ENCODE measurements at places on chromosomes 6 and 20. TPM values are rescaled to one million over a fixed set of nuclear protein-coding genes. Genes with fewer than 3 reads are reported as not detected.

SPINT4 gene
- not detected for polyA plus RNA-seq

GRCh38 chr20:1775117-1775516 lies 117.5 kb upstream of the SIRPG start:
- H3K36me3 ChIP-seq: no peaks in the 10 kb centered on the region
- no peak overlapping the region for H3K27ac ChIP-seq
- no peak overlapping the region for H3K4me3 ChIP-seq

PSORS1C2 gene
- not detected for polyA plus RNA-seq

DNA sequence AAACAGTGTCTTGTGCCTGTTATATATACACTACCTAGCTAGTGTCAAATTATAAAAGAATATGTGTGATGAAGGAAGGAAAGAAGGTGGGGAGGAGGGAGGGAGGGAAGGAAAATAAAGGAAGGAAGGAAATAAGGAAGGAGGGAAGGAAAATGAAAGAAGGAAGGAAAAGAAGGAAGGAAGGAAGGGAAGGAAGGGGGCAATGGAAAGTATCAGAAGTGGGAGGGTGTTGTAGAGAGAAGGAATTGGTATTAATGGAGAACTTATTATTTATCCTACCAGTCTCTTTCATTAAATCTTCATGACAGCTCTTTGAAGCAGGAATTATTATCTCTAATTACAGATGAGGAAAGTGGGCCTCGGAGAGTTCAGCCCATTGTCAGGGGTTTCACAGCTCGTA lies 202.4 kb downstream of the SAMD5 start:
- peaks cover 5% of the 10 kb centered on the region for H3K4me1 ChIP-seq
- H3K27me3 ChIP-seq: no peaks in the 10 kb centered on the region
- H3K27ac ChIP-seq: no peak overlapping the region
- H3K4me3 ChIP-seq: no peak overlapping the region
- no peaks in the 10 kb centered on the region for H3K36me3 ChIP-seq

GRCh38 chr6:41027241-41027640 lies 11.8 kb downstream of the UNC5CL start:
- no peaks in the 10 kb centered on the region for H3K27me3 ChIP-seq
- no peak overlapping the region for H3K4me3 ChIP-seq
- H3K36me3 ChIP-seq: peaks cover 56% of the 10 kb centered on the region

- no peak for DNase-seq
- no peaks in the 10 kb centered on the region for H3K4me1 ChIP-seq
- H3K27ac ChIP-seq: no peak overlapping the region
- H3K4me3 ChIP-seq: no peak overlapping the region
- no peaks in the 10 kb centered on the region for H3K36me3 ChIP-seq
- no peaks in the 10 kb centered on the region for H3K27me3 ChIP-seq
Observed at GRCh38 chr20:57251949-57252348, 14.5 kb downstream of the BMP7 start.

GRCh38 chr6:13328076-13328874 lies at the start of gene TBC1D7:
Gene TBC1D7, minus strand, starts transcription at chr6:13328537. Its CDS starts 1,639 bp downstream, at chr6:13326898.
- H3K4me1 ChIP-seq: no peaks in the 10 kb centered on the region
- peaks cover 6% of the 10 kb centered on the region for H3K36me3 ChIP-seq
- H3K27me3 ChIP-seq: no peaks in the 10 kb centered on the region

GRCh38 chr6:31174378-31174777 lies 3.9 kb upstream of the POU5F1 start:
- H3K4me1 ChIP-seq: no peaks in the 10 kb centered on the region
- DNase-seq: no peak
- no peaks in the 10 kb centered on the region for H3K27me3 ChIP-seq
- no peaks in the 10 kb centered on the region for H3K36me3 ChIP-seq
- H3K27ac ChIP-seq: no peak overlapping the region

C20orf141 gene
- not detected for polyA plus RNA-seq

FAM83D gene
- polyA plus RNA-seq: 11.6 TPM

DNA sequence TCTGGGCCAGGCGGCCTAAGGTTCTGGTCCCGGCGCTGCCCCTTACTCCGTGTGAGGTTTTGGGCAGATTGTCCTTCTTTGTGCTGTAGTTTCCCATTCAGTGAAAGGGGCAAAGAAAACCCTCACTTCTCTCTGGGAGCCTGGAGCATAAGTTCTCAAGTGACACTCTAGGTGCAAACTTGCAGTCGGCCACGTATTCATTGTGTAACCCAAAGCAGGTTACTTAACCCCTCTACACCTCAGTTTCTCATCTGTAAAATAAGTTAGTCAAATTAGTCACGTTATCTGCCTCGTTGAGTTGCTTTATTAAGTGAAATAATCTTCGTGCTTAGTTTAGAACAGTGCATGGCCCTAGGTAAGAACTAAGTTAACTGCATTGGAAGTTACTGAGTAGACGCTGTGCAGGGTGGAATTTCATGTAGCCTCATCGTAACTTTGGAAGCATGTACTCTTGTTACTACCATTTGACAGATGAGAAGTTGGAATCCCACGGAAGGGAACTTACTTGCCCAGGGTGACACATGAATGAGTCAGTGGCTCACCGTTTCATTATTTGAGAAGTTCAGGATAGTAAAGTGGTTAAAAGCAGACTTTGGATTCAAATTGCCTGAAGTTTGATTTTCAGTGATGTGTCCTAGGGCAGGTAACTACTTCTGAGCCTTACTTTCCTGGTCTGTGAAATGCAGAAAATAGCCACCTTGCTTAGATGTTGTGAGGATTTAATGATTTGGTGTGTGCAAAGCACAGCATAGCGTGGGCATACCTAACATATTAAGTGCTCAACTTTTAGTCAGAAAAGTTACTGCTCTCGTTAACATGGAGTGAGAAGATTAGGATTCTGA lies 556 bp upstream of the MROH8 start:
- H3K27ac ChIP-seq: peak overlapping the region; percentile 97
- peak overlapping the region; percentile 96 for H3K4me3 ChIP-seq
- peaks cover 6% of the 10 kb centered on the region for H3K36me3 ChIP-seq
- no peaks in the 10 kb centered on the region for H3K27me3 ChIP-seq
- DNase-seq: peak; percentile 50

GRCh38 chr6:21753241-21754108 lies 159.9 kb downstream of the SOX4 start:
- no peak for DNase-seq
- no peaks in the 10 kb centered on the region for H3K27me3 ChIP-seq
- no peak overlapping the region for H3K27ac ChIP-seq
- H3K4me3 ChIP-seq: no peak overlapping the region
- H3K4me1 ChIP-seq: no peaks in the 10 kb centered on the region

- no peaks in the 10 kb centered on the region for H3K36me3 ChIP-seq
- no peak overlapping the region for H3K4me3 ChIP-seq
- no peak overlapping the region for H3K27ac ChIP-seq
- no peaks in the 10 kb centered on the region for H3K27me3 ChIP-seq
Observed at GRCh38 chr6:34259529-34260069, 10.8 kb upstream of the SMIM29 start.

DNA sequence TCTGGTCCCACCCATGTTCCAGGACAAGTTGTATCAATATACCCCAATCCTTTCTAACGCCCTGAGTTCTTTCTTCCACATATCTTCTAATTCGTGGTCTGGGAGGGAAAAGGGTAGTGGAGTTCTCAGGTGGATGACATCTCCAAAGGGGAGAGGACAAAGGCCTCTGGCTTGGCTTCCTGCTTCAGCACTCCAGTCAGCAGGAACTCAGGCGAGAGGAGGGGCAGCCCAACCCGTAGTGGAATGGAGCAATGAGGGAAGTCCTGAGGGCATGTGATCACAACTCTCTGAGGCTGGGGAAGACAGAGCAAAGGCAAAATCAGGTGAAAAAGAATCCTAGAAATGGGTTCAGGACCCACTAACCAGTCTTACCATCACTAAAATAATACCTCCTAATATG lies 9.6 kb upstream of the NRM start:
- H3K27me3 ChIP-seq: no peaks in the 10 kb centered on the region
- no peaks in the 10 kb centered on the region for H3K4me1 ChIP-seq
- H3K4me3 ChIP-seq: no peak overlapping the region
- no peaks in the 10 kb centered on the region for H3K36me3 ChIP-seq

EEF1A2 gene
- polyA plus RNA-seq: 3.8 TPM

MUCL3 gene
- 1.1 TPM for polyA plus RNA-seq

SFTA2 gene
- 3.2 TPM for polyA plus RNA-seq

DNA sequence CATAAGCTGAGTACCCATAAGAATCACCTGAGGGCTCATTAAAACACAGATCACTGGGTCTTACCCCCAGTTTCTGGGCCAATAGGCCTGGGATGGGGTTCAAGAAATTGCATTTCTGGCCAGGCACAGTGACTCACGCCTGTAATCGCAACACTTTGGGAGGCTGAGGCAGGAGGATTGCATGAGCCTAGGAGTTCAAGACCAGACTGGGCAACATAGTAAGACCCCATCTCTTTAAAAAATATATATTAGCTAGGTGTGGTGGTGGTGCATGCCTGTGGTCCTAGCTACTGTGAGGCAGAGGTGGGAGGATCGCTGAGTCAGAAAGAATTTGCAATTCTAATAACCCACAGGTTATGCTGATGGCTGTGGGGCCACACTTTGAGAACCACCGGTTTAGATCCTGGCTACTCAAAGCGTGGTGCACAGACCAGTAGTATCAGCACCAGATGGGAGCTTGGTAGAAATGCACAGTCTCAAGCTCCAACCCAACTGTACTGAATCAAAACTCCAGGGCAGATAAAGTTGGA lies 2.0 kb downstream of the CCM2L start:
- no peak overlapping the region for H3K4me3 ChIP-seq
- DNase-seq: no peak
- H3K27ac ChIP-seq: no peak overlapping the region

MYMX gene
- polyA plus RNA-seq: not detected

DNA sequence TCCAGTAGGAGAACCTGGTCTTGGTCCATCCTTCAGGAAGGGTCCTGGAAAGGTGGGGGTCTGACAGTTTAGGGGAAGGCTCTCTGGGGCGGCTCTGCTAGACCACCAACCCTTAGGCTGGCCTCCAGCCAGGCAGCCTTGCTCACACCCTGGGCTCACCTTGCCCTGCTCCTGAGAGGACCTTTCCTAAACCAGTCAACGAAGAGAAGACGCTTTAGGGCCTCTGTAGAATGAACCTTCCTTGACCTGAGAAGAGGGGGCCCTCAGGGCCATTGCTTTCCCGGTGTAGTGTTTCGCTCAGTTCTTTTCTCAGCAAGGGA lies 1.1 kb downstream of the CDC25B start:
- no peaks in the 10 kb centered on the region for H3K27me3 ChIP-seq
- H3K4me3 ChIP-seq: peak overlapping the region; percentile 64
- no peaks in the 10 kb centered on the region for H3K36me3 ChIP-seq

GRCh38 chr6:136410201-136411024 lies 120.8 kb upstream of the BCLAF1 start:
- H3K27ac ChIP-seq: no peak overlapping the region
- no peak overlapping the region for H3K4me3 ChIP-seq
- H3K36me3 ChIP-seq: peaks cover 14% of the 10 kb centered on the region
- DNase-seq: no peak
- peaks cover 10% of the 10 kb centered on the region for H3K4me1 ChIP-seq

GRCh38 chr6:163998496-163998895 lies 584.0 kb downstream of the QKI start:
- no peaks in the 10 kb centered on the region for H3K4me1 ChIP-seq
- no peaks in the 10 kb centered on the region for H3K27me3 ChIP-seq
- no peaks in the 10 kb centered on the region for H3K36me3 ChIP-seq
- no peak for DNase-seq
- H3K27ac ChIP-seq: no peak overlapping the region
- H3K4me3 ChIP-seq: no peak overlapping the region

- no peak overlapping the region for H3K27ac ChIP-seq
- no peaks in the 10 kb centered on the region for H3K27me3 ChIP-seq
- no peaks in the 10 kb centered on the region for H3K4me1 ChIP-seq
- no peaks in the 10 kb centered on the region for H3K36me3 ChIP-seq
Observed at GRCh38 chr20:12414446-12415274, 497.0 kb downstream of the BTBD3 start.

DNA sequence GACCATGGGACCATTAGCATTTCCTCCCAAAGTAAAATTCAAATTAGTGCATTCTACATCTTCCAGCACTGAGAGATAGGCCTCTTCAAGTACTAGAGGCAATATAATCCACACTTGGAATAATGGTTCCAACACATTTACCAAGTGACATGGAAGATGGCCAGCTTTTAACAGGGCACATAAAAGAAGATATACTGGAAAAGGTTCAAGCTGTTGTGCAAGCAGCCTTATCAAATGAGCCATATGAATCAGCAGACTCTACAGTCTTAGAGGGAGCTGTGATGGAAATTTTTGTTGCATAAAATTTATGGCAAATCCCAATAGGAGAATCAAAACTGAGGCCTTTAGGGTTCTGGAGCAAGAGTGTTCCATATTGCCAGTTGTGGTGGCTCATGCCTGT lies 526.6 kb upstream of the IRAK1BP1 start:
- no peak for DNase-seq
- no peaks in the 10 kb centered on the region for H3K4me1 ChIP-seq
- H3K27ac ChIP-seq: no peak overlapping the region
- H3K36me3 ChIP-seq: no peaks in the 10 kb centered on the region
- H3K27me3 ChIP-seq: no peaks in the 10 kb centered on the region
- H3K4me3 ChIP-seq: no peak overlapping the region

TCP11 gene
- 0.03 TPM for polyA plus RNA-seq

SLC22A2 gene
- polyA plus RNA-seq: not detected

GRCh38 chr6:160041608-160042007 lies 72.7 kb downstream of the IGF2R start:
- H3K4me1 ChIP-seq: no peaks in the 10 kb centered on the region
- H3K36me3 ChIP-seq: peaks cover 62% of the 10 kb centered on the region
- H3K27me3 ChIP-seq: no peaks in the 10 kb centered on the region
- no peak for DNase-seq
- no peak overlapping the region for H3K27ac ChIP-seq

DNA sequence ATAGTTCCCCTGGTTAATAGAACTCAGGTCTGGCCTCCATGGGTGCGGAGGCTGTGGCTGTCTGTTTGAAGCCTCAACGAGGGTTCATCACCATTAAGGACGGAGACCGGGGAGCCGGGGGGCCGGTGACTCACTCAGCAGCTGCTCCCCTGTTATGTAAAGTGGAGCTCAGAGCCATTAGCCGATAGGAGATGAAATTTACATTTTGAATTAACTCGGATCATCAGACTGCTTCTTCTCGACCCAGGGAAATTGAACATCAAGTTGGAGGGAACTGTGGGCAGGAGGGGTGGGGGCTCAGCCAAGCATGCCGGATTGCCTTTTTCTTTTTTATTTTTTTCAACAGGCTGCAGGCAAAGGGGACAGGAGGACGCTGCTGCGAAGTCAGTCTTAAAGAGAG lies 12.3 kb downstream of the PCK1 start:
- no peaks in the 10 kb centered on the region for H3K36me3 ChIP-seq
- no peaks in the 10 kb centered on the region for H3K27me3 ChIP-seq
- H3K4me1 ChIP-seq: peaks cover 3% of the 10 kb centered on the region
- no peak for DNase-seq

GGTLC1 gene
- polyA plus RNA-seq: not detected

LST1 gene
- polyA plus RNA-seq: 8.3 TPM

DDX43 gene
- polyA plus RNA-seq: 1.6 TPM

DNA sequence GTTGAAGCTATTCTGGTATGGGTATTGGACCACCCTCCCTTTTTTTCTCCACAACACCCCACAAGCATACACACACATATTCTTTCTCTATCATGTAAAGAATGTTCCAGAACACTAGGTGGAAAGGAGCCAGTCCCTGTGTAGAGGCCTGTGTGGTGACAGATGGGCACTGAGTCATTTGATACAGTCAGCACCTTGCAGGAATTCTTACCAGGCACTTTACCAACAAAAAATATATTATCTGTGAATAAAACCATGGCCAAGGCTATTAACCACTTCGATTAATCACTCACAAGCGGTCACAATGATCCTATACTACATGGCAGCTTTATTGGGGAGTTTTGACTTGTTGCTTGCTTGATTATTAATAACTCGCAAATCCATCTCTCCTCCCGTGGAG lies 149.5 kb downstream of the BFSP1 start:
- H3K36me3 ChIP-seq: no peaks in the 10 kb centered on the region
- H3K4me1 ChIP-seq: no peaks in the 10 kb centered on the region
- no peak overlapping the region for H3K27ac ChIP-seq
- H3K4me3 ChIP-seq: no peak overlapping the region
- no peaks in the 10 kb centered on the region for H3K27me3 ChIP-seq

Measured in small intestine (tissue), 16 donors.